NCI-H510A (cell line): ENCODE measurements at places on chromosomes 12 and 14.

GRCh38 chr14:92906420-92906819, 16.5 kb upstream of the CHGA start:
- DNase-seq: no peak

- DNase-seq: no peak
These were observed 47.2 kb upstream of the GARIN6 start for GRCh38 chr12:99600388-99600787.

- no peak for DNase-seq
These were observed 40.7 kb downstream of the STK38L start for GRCh38 chr12:27284751-27285150.

DNA sequence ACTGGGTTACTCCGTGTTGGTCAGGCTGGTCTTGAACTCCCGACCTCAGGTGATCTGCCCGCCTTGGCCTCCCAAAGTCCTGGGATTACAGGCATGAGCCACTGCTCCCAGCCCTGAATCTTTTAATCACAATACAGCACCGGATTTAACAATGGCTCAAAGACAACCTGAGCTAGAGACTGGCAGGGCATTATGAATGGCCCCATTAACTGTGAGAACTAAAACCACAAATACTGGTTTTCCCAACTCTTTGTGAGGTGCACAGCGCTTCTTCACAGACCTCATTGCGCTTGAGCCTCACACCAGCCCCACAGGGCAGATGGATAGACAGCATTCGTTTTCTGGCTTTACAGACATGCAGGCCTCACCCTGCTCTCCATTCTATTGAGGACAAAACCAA, 107.0 kb upstream of the FKBP4 start:
- DNase-seq: no peak

- no peak for DNase-seq
These were observed 438.3 kb upstream of the SEL1L start for GRCh38 chr14:81971911-81972310.

- peak; percentile 12 for DNase-seq
These were observed 19.5 kb upstream of the TTC9 start for GRCh38 chr14:70622111-70622712.

- no peak for DNase-seq
These were observed 189.2 kb upstream of the RASSF8 start for GRCh38 chr12:25769082-25769945.

DNA sequence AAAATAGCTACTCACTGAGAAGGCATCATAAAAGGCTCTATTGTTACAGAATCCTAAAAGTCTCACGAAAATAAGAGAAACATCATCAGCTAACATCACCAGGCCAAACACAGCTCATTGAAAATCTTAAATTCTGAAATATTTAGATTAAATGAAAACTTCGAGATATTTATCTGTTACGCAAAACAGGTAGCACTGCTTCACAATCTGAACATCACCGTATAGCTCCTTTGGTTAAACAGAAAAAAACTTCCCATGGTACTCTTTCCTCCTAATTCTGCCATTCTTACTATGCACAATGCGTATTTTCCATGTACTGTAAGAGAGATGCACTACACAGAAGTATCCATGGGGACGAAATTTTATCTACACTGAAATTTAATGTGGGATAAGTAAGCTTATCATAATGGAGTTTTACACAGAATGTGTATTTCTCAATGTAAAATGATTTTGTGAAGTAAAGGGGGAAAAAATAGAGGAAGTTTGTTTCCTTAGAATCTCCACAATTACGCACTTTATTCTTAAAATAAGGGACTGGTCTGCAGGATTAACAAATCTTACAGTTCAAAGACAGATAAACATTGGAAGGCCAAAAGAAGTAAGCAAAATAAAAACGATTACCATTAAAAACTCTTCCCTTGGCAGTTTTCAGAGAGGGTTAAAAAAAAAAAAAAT, 1.9 kb downstream of the SGPP1 start:
- no peak for DNase-seq

- no peak for DNase-seq
These were observed 13.9 kb upstream of the KRT80 start for GRCh38 chr12:52205612-52206303.

- DNase-seq: no peak
These were observed 171.0 kb upstream of the DAAM1 start for GRCh38 chr14:59017285-59017965.

- no peak for DNase-seq
These were observed 8.7 kb upstream of the C1RL start for GRCh38 chr12:7117670-7118069.

DNA sequence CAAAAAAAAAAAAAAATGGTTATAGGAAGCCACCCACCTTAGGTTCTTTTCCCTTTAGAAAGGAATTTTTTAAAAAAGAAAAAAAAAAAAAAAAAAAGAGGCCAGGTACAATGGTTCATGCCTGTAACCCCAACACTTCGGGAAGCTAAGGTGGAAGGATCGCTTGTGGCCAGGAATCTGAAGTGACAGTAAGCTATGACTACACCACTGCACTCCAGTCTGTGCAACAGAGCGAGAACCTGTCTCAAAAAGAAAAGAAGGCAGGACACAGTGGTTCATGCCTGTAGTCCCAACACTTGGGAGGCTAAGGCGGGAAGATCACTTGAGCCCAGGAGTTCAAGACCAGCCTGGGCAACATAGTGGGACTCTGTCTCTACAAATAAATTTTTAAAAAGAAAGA, 36.0 kb downstream of the SPTLC2 start:
- DNase-seq: no peak

DNA sequence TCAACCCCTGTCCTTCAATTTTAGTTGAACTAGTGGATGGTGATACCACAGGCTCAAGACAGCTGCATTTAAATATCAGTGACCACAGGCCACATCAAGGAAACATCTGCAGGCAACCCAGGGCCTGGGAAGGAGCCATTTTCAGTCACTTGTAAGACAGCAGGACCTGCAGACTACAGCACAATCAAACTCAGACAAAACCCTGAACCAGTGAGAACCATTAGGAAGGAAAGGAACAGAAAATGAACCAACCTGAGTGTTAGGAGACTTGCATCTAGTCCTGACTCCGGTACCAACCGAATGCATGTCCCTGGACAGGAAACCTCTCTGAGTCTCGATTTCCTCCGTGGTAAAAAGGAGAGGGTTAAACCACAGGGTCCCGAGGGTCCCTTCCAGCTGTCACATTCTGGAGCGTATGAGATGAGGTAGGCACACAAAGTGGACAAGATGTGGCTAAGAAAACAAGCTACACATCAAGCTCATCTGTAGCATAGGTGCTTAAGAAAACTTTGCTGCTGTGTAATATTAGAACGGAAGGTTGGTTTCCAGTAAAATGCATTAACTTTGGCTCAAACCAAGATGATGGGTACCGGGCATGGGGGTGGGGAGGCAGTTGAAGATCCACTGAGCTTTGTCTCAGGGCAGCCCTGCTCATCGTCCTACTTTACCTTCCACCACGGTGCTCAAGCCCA, 1.6 kb upstream of the CDKN1B start:
- DNase-seq: no peak

- no peak for DNase-seq
These were observed 12.9 kb downstream of the SDR9C7 start for GRCh38 chr12:56921346-56921745.

DNA sequence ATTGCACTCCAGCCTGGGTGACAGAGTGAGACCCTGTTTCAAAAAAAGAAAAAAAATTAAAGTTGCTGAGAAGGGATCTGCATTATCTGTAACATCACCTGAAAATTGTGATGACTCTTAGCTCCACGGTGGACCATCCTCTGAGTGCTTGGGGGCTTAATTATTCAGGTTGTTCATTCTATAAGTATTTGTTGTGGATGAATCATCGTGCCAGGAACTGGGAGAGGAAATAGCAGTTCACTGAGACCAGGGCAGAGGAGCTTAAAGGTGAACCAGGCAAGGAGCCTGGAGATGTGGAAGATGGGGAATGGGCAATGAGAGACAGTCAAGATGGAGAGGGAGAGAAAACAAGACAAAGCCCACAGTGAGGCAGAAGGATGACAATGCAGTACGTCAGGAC, 25.5 kb upstream of the GSC start:
- no peak for DNase-seq

DNA sequence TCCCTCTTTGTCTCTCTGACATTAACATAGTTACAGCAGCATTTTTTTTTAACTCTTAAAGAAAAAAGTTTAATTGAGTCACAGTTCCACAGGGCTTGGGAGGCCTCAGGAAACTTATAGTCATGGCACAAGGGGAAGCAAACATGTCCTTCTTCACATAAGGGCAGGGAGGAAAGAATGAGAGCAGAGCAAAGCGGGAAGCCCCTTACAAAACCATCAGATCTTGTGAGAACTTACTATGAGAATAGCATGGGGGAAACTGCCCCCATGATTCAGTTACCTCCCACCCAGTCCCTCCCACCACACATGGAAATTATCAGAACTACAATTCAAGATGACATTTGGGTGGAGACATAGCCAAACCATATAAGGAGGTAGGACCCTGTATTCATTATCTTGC, 96.2 kb downstream of the PLBD1 start:
- no peak for DNase-seq

- DNase-seq: no peak
These were observed 14.2 kb upstream of the TXNRD1 start for GRCh38 chr12:104201238-104202001.

- DNase-seq: no peak
These were observed 140.6 kb upstream of the PELI2 start for GRCh38 chr14:55977392-55978150.

- no peak for DNase-seq
These were observed 12.7 kb downstream of the SAMD4A start for GRCh38 chr14:54579621-54580020.

DNA sequence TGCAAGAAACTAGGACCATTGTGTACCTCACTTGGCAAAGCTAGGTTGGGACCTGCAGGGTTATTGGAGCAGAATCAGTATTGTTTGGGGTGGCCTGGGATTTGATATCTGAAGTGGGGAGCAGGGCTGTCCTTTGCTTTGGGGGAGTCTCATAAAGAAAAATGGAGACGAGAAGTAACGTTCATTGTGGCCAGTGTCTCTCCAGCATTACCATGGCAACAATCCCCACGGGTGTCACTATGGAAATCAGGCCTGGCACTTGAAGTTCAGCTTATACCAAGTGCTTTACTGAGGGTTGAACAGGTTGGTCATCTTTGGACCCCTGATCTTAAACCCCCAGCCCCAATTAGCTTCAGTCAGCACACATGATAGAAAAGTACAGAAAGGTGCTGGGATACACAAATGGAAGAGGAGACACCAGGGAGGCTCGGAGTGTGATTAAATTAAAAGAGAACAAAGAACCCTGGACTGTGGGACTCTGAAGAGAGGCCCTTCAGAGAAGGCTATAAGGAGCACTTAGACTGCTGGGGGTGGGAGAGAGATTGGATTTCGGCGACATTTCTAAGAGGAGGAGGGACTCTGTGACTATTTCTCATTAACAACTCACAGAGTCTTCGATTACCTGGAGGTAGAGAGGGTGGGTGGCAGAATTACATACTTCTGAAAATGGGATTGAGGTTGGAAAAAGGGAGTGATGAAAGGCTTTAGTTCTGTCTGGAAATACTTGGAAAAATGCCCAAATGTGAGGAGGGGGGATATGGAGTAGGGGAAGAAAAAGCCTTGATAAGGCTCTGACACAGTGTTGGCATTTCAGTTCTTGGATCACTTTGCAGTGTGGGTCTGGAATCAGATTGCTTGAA, 3.7 kb downstream of the KIF5A start:
- no peak for DNase-seq

DNA sequence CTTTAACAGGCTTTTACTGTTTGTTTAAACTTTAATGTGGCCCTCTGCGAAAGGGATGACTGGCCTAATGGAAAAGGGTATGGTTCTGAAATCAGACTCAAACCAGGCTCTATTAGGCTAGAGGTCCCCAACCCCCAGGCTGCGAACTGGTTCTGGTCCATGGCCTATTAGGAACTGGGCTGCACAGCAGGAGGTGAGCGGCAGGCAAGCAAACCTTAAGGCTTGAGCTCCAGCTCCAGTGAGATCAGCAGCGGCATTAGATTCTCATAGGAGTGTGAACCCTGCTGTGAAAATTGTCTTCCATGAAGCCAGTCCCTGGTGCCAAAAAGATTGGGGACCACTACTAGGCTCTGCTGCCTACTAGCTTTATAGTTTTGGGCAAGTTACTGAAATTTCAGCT, 11.1 kb downstream of the GALNT4 start:
- DNase-seq: no peak

DNA sequence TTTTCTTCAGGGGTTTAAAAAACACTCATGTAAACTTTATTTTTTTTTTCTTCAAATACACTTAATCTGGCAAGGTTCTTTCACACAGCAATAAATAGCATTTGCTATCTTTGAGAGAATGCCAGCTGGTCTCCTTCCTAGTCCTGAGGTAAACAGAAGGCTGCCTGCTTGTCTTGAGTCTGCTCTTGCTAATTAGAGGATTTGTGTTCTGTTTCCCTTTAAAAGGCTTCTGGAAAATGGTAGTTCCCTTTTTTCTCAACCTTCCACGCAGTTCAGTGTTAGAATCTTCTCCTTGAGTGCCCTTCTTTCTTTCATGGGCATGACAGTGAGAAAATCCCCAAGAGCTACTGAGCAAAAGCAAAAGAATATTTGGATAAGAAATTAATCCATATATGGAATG, 92.3 kb upstream of the DCN start:
- no peak for DNase-seq

GRCh38 chr14:33359288-33359881, 420.7 kb downstream of the NPAS3 start:
- DNase-seq: no peak

GRCh38 chr14:93855737-93856136, 67.5 kb upstream of the PRIMA1 start:
- no peak for DNase-seq

DNA sequence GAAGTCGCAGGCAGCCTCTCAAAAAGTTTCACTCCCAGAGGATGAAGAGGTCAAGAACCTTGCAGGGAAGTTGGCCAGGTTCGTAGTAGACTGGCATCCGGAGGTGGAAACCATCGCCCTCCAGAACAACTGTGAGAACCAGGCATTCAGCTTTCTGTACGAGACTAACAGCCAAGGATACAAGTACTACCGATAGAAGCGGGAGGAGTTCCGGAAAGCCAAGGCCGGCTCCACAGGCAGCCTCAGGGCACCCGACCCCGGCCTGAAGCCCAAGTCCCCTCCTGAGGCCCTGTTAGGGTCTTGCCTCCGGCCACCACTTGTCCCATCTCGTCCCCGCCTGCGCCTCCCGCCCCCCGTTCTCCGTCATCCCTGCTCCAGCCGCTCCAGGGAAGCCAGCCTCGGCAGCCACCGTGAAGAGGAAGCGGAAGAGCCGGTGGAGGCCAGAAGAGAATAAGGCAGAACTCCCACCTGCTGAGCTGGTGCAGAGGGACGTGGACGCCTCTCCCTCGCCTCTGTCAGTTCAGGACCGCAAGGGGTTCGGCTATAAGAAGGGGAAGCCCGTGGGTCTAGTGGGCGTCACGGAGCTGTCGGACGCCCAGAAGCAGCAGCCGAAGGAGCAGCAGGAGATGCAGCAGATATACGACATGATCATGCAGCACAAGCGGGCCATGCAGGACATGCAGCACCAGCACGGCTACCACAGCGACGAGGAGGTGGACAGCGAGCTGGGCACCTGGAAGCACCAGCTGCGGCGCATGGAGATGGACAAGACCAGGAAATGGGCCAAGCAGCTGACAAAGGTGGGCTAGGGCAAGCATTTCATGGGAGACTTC, 366.8 kb upstream of the ATXN7L3B start:
- peak; percentile 78 for DNase-seq
